ENCODE measurements at places on chromosomes 5 and 9. TPM values are rescaled to one million over a fixed set of nuclear protein-coding genes. Genes with fewer than 3 reads are reported as not detected.

The CDH9 gene
- not detected for total RNA-seq

The TAF11L10 gene
- not detected for total RNA-seq

The SETD9 gene
- total RNA-seq, result 8.1 TPM

- H3K27me3 ChIP-seq, result no peaks in the 10 kb centered on the region
- no peak overlapping the region for H3K4me3 ChIP-seq
- H3K27ac ChIP-seq, result no peak overlapping the region
- H3K36me3 ChIP-seq, result no peaks in the 10 kb centered on the region
- H3K4me1 ChIP-seq, result no peaks in the 10 kb centered on the region
Observed at GRCh38 chr5:124754206-124754927, 7.9 kb upstream of the ZNF608 start.

DNA sequence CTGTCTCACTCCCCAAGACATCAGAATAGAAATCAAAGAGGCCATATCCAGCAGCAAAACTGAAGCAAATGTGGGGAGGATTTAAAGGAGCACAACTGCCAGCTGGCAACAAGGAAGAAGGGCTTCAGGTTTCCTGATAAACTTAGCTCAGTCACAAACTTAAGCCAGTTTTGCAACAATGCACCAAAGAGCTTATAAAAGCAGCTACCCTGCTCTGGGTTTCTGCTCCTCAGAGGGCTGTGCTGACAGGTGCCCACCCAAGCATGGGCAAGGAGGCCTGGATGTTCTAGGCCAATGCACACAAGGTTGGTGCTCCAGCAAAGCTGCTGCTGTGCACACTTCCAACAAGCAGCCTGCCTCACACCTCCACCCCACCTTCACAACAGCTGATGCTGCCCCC lies 132.9 kb downstream of the SIL1 start:
- no peak overlapping the region for H3K27ac ChIP-seq
- DNase-seq, result peak; percentile 29
- H3K36me3 ChIP-seq, result no peaks in the 10 kb centered on the region
- H3K4me1 ChIP-seq, result peaks cover 14% of the 10 kb centered on the region

DNA sequence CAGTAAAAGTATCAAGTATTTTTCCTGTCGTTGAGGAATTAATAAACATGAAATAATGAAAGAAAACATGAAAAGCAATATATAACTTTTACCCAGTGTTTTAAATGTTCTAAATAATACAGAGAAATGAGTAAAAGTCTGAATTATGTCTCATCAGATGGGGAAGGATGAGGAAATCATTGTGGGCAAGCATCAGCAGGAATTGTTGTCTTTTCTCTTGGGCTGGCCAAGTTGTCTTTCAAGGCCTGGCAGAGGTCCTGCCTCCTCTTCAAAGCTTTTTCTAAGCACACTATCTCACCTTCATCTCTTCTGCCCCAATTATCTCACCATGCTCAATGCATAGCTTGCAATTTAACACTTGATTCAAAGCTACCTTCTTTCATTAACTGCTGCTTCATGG lies 41.9 kb downstream of the MOCS2 start:
- H3K27me3 ChIP-seq, result no peaks in the 10 kb centered on the region
- H3K4me1 ChIP-seq, result peaks cover 8% of the 10 kb centered on the region
- no peak overlapping the region for H3K4me3 ChIP-seq
- DNase-seq, result peak; percentile 41
- H3K36me3 ChIP-seq, result peaks cover 14% of the 10 kb centered on the region

DNA sequence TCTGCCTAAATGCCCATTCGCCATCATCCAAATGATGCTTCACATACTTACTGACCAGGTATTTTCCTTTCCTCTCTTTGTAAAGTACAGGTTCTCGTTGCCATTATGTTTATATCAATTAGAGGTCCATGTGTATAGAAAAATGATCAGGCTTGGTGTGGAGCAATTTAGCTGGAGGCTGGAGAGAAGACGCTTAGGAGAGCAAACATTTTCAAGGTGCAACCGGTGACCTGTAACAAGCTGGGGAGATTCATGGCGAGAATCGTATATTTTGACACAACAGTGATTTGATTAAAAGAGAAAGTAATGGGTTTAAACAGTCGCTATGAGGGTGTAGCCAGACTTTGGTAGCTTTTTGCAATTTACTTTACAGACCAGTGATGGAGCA lies 170.9 kb upstream of the TBCA start:
- no peak for DNase-seq
- H3K36me3 ChIP-seq, result no peaks in the 10 kb centered on the region
- H3K27ac ChIP-seq, result no peak overlapping the region
- no peak overlapping the region for H3K4me3 ChIP-seq
- H3K27me3 ChIP-seq, result peaks cover 24% of the 10 kb centered on the region

GRCh38 chr9:136645903-136646754 lies 16.6 kb upstream of the EGFL7 start:
- no peak overlapping the region for H3K27ac ChIP-seq
- no peaks in the 10 kb centered on the region for H3K36me3 ChIP-seq
- peaks cover 12% of the 10 kb centered on the region for H3K27me3 ChIP-seq
- peaks cover 4% of the 10 kb centered on the region for H3K4me1 ChIP-seq
- no peak for DNase-seq

The PRLR gene
- 0.54 TPM for total RNA-seq

DNA sequence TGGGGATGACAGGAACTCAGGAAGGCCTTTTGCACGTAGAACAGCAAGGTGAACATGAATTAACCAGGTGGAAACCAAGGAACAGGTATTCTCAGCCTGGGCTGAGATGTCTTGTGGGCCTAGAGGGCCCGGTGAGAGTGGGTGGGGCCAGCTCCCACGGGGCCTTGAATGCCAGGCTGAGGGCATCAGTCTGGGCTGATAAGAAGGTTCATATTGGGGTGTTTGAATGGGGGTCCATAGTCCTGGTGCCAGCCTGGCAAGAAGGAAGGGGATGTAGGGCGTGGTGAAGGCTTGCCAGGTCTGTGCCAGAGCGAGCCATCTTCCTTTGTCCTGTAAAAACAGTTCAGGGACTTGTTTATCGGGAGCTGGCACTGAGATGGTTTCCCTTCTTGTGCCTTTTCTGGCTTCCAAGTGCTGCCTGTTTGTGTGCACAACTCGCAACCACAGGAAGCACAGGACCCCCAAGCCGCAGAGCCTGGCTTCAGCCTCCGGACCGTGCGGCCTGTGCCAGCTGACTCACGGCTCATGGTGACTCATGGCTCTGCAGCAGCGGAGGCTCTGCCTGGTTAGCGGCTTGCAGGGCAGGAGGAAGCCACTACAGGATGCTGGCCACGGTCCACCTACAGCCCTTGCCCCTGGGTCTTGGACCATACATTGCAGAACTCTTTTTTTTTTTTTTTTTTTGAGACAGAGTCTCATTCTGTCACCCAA lies 2.4 kb downstream of the CARD19 start:
- H3K4me3 ChIP-seq, result no peak overlapping the region
- no peaks in the 10 kb centered on the region for H3K27me3 ChIP-seq
- H3K27ac ChIP-seq, result peak overlapping the region; percentile 98
- peak; percentile 98 for DNase-seq

DNA sequence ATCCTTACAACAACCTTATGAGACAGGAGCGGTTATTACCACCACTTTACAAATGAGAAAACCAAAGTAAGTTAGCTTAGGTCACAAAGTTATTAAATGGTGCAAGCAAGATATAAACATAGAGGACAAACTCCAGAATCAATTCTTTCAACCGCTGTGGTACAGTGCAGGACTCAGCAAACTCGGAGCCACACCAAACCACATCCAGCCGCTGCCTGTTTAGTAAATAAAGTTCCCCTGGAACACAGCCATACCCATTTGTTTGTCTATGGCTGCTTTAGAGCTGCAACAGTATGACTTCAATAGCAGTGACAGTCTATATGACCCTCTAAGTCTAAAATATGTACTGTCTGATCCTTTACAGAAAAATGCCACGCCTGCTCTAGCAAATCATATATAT lies 1567.2 kb upstream of the WWC1 start:
- H3K27me3 ChIP-seq, result no peaks in the 10 kb centered on the region
- no peak overlapping the region for H3K27ac ChIP-seq
- DNase-seq, result no peak
- H3K36me3 ChIP-seq, result no peaks in the 10 kb centered on the region
- H3K4me3 ChIP-seq, result no peak overlapping the region
- H3K4me1 ChIP-seq, result no peaks in the 10 kb centered on the region

- no peaks in the 10 kb centered on the region for H3K4me1 ChIP-seq
- DNase-seq, result no peak
- H3K4me3 ChIP-seq, result no peak overlapping the region
- H3K27me3 ChIP-seq, result peaks cover 13% of the 10 kb centered on the region
- no peak overlapping the region for H3K27ac ChIP-seq
Observed at GRCh38 chr5:176754376-176754973, 55.9 kb upstream of the UNC5A start.

- no peaks in the 10 kb centered on the region for H3K36me3 ChIP-seq
- H3K27me3 ChIP-seq, result no peaks in the 10 kb centered on the region
- H3K27ac ChIP-seq, result no peak overlapping the region
Observed at GRCh38 chr9:123127512-123128075, 94.1 kb downstream of the GPR21 start.

- H3K4me3 ChIP-seq, result peak within 1 kb of the TSS; percentile 78
- H3K27ac ChIP-seq, result peak within 1 kb of the TSS; percentile 99
- H3K36me3 ChIP-seq, result peaks cover 4% of the 10 kb centered on the region
- no peaks in the 10 kb centered on the region for H3K27me3 ChIP-seq
Observed at GRCh38 chr9:124257844-124258606, at the start of gene NEK6. Gene NEK6, plus strand, starts transcription at chr9:124257949. Its CDS starts 44,016 bp downstream, at chr9:124301965.

GRCh38 chr5:14721990-14722656 lies 57.6 kb downstream of the OTULIN start:
- no peaks in the 10 kb centered on the region for H3K27me3 ChIP-seq
- H3K36me3 ChIP-seq, result peaks cover 1% of the 10 kb centered on the region
- DNase-seq, result peak; percentile 53
- H3K4me1 ChIP-seq, result peaks cover 21% of the 10 kb centered on the region
- no peak overlapping the region for H3K27ac ChIP-seq

The OR1J2 gene
- not detected for total RNA-seq

GRCh38 chr9:6418764-6419163 lies 5.8 kb downstream of the UHRF2 start:
- H3K4me1 ChIP-seq, result peaks cover 5% of the 10 kb centered on the region
- no peak overlapping the region for H3K4me3 ChIP-seq

DNA sequence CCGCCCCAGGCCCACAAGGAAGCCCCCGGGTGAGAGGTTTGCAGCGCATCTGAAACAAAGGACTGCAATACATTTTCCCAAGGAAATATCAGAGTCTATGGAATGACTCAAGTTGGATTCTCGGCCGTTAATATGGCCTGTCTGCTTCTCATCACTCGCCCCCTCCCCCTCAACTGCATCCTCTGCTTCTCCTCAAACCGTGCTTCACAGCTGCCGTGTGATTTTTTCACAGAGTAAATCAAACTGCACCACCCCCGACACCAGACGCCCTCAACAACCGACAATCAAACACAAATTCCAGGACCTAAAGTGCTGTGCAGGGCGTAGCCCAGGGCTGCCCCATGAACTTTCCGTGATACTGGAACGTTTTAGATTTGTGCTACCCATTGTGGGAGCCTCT lies 176.9 kb downstream of the ROR2 start:
- H3K27ac ChIP-seq, result no peak overlapping the region
- peaks cover 33% of the 10 kb centered on the region for H3K4me1 ChIP-seq
- H3K36me3 ChIP-seq, result peaks cover 11% of the 10 kb centered on the region
- no peak for DNase-seq
- H3K4me3 ChIP-seq, result no peak overlapping the region

DNA sequence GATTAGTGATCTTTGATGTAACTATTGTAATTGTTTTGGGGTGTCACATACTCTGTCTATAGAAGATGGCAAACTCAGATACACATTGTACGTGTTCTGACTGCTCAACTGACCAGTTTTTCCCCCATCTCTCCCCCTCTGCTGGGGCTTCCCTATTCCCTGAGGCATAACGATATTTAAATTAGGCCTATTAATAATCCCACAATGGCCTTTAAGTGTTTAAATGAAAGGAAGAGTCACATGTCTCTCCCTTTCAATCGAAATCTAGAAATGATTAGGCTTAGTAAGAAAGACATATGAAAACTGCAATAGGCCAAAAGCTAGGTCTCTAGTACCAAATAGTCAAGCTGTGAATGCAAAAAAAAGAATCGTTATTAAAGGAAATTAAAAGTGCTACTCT lies 265.6 kb downstream of the TMEM232 start:
- no peak overlapping the region for H3K27ac ChIP-seq
- no peak for DNase-seq
- H3K36me3 ChIP-seq, result no peaks in the 10 kb centered on the region

GRCh38 chr5:66072031-66072430 lies 72.1 kb upstream of the SREK1 start:
- peaks cover 21% of the 10 kb centered on the region for H3K36me3 ChIP-seq
- no peak overlapping the region for H3K27ac ChIP-seq
- no peaks in the 10 kb centered on the region for H3K27me3 ChIP-seq
- no peak overlapping the region for H3K4me3 ChIP-seq

The C9 gene
- not detected for total RNA-seq

The SPATA31E1 gene
- not detected for total RNA-seq

DNA sequence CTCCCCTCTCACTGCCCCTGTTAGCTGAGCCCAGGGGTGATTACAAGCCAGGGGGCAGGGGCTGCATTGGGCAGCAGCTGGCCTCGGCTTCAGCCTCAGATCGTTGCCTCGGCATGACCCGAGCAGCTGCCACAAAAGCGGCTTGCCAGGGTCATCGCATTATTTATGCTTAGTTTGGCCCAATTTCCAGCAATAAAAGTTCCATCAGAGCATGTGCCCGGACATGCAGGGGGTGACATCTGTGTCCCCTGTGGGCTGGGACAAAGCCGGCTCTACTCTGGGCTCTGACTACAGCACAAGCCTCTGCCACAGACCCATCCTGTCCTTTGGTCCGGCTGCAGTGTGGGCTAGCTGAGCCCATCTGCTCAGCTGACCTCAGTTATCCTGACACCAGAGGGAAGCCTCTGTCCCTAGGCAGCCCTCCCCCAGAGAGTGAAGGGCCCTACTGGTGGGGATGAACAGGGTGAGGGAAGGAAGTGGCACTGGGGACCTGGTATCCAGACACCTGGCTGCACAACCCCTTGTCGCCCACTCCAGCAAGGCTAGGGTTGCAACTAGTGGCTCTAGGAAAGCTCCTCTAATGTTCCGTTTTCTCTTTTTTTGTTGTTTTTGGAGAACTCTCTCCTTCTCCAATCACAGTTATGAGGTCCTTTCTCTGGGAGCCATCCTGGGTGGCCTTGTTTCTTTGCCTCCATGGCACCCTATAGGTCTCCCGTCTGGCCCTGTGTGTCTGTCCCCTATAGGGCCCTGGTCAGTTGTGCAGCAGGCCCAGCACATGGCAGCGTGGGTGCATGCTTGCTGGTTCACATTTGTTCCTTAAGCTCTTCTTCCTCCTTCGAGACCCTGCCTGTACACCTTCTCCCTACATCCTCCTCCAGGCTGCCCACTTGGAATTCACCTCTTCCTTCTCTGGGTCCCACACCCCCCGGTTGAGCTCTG lies 13.3 kb upstream of the GADD45G start:
- H3K27me3 ChIP-seq, result peaks cover 23% of the 10 kb centered on the region
- no peak for DNase-seq
- H3K27ac ChIP-seq, result no peak overlapping the region
- H3K36me3 ChIP-seq, result no peaks in the 10 kb centered on the region

The CDC20B gene
- not detected for total RNA-seq

GRCh38 chr5:145787996-145788395 lies 47.1 kb downstream of the PRELID2 start:
- H3K27me3 ChIP-seq, result no peaks in the 10 kb centered on the region
- H3K4me3 ChIP-seq, result no peak overlapping the region
- DNase-seq, result no peak
- no peaks in the 10 kb centered on the region for H3K36me3 ChIP-seq

Data from IMR-90 (cell line).